ENCODE measurements at places on chromosomes 3 and 15.

DNA sequence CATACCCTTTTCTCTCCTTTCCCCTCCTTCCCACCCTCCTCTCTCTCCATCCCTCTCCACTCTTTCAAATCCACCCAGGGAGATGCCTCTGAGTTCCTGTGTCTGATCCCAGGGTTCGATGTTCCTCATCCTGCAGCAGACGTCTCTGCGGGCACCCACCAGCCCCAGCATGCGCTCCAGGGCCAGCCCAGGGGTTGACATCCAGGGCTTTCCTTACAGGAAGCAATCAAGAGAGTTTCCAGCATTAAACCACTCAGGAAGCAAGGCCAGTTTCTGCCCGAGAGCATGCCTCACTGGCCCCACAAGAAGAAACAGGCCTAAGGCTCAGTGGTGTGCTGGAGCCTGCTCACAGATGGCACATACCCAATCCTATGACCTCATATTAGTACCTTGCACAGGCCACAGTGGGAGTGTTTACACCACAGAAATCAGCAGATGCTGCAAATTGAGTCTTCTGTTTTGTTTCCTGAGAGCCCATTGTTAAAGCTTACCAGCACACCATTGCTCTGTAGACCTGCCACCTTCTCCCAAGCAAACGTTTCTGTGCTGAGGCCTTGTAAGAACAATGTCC lies 13.2 kb downstream of the SLC6A1 start:
- DNase-seq, result no peak

- DNase-seq, result no peak
These were observed 16.2 kb upstream of the DUT start for GRCh38 chr15:48315041-48315440.

- no peak for DNase-seq
These were observed 2.1 kb downstream of the ISL2 start for GRCh38 chr15:76338486-76339304.

- no peak for DNase-seq
These were observed 47.6 kb upstream of the CD200R1L start for GRCh38 chr3:112894258-112894657.

DNA sequence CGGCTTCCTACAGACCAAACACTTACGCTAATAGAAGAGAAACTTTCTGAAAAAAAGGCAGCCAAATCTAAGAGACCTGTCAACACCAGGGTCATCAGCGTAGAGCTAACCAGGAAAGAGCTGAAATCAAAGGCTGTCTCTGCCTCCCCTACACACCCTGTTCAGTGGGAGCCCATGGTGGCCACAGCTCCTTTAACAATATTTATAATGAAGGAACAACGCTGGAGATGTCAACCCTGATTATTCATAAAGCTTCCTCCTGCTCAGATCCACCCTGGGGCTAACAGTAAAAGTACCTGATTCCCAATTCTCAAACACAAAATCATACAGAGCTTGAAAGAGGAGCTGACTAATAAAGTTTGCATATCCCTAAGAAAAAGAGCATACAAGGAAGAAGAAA lies 133.7 kb downstream of the ANXA2 start:
- DNase-seq, result no peak

GRCh38 chr3:112027826-112028225 lies 6.7 kb upstream of the TMPRSS7 start:
- no peak for DNase-seq

DNA sequence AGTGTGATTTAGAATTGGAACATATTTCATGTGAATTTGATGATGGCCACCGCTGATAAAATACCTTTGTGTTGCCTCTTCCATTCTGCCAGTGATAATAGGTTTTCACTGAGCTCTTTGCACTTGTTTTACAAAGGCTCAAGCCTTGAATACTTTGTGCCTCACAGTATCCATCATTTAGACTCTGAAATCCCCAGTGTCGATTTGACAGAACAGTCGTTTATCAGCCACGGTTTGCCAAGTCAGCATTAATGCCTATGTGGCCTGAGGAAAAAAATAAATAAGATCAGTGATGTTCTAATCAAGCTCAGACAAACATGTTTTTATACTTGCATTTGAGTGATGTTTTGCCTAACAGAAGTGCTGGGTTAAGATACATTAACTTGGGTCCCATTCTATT lies 399.1 kb downstream of the RBMS3 start:
- DNase-seq, result no peak

GRCh38 chr15:30650012-30650929 lies 24.3 kb downstream of the ARHGAP11B start:
- no peak for DNase-seq

DNA sequence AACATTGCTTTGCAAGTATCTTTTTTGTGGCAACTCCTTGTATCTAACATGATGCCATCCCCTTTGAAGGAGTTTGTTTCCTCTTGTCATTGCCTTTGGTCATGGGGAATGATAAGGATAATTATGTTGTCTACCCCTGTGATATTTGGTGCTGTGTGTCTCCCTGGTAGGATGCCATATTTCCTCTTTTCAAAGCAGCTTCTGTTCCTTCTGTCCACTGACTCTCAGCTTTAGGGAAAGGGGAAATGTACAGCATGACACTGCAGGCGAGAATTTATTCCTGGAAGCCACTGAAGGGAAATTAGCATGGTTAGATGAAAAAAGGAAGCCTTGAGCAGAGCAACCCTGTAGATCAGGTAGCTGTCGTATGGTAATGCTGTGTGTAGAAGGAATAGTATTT lies 576.7 kb downstream of the CADM2 start:
- no peak for DNase-seq

- no peak for DNase-seq
These were observed 10.2 kb downstream of the ALDH1L1 start for GRCh38 chr3:126170073-126170777.

Measured in right renal cortex interstitium (tissue), 3 donors.